T follicular helper cell (primary cell): ENCODE measurements at places on chromosomes 3 and 15.

DNA sequence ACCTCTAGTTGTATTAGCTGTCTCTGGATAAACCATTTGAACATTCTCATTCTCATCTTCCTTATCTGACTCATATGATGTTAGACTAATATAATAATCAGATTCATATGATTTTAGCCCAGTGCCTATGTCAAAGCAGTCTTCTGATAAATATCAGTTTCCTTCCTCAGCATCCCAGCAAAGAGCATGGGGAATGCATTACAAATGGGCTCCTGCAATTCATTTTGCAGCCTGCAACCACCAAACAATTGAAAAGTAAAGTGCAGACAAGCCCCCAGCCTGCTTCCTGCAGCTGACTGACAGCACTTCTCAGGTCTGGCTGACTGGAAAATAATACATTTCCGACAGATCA, 78.2 kb upstream of the STAC start:
- DNase-seq = no peak

GRCh38 chr3:23242106-23242505, 39.0 kb downstream of the UBE2E2 start:
- no peak for DNase-seq

DNA sequence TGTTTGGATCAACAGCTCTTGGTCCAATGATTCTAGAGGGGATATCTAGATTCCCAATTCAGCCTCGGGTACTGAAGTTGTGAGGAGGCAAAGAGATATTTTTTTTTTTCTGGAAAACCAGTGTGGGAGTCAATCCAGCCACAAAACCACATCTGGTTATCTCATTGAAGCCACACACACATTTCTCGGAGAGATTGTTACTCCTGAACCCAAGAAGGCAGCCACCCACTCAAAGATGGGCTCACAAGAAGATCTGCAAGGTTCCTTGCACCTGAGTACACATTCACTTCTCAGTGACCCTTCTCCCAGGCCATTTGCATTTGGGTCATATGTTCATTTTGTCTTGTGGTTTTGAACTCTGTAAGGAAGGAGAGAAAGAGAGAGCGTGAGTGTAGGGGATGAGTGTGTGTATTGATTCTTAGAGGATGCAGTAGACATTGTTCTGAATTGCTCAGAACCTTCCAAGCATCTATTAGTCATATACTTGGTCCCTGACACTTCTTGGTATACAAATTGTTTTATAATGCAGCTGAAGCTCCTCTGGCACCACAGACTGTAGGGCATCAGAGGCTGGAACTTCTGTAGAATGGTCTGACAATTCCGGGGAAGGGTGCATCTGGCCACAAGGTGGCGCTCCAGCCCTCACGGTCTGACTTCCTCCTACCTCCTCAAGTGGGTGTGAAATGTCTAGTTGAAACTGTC, 39.3 kb upstream of the TRA2B start:
- DNase-seq = peak; percentile 65

- no peak for DNase-seq
Observed at GRCh38 chr15:64247906-64248541, 85.2 kb upstream of the PPIB start.

DNA sequence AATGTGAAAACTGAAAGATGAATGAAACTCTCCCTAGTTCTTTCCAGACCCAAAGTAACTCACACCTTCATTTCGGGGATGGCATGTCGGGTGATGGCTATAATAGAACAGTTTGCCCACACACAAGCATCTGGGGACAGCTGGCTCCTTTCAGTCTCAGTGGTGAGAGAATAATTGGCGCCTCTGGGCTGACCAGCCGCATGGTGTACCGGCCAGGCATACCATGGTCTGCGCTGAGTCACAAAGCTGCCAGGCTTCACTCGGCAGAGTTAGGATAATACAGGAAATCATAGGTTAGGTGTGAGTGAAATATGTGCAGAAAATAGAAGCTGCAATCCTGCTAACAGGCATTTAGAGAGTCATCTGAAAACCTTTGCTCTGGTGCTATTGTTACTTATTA, 80.4 kb upstream of the IGF1R start:
- no peak for DNase-seq

GRCh38 chr3:61297821-61298220, 46.6 kb upstream of the FHIT start:
- DNase-seq = no peak

GRCh38 chr3:16720367-16720940, 115.2 kb upstream of the DAZL start:
- DNase-seq = no peak

DNA sequence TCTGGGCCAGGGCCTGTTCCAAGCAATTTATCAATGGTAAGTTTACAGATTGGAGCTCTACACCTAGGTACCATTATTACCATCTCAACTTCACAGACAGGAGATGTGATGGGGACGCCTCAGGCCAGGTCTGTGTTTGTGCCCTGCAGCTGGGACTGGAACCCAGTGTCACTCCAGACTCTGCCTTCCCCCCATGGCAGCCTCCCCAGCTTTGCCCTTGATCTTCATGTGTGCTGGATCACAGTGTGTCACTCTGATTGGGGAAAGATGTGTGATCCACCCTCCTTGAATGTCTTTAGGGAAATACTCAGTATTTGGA, 59.6 kb downstream of the MGLL start:
- no peak for DNase-seq

- DNase-seq = no peak
Observed at GRCh38 chr15:55226127-55226526, 29.4 kb upstream of the RSL24D1 start.

DNA sequence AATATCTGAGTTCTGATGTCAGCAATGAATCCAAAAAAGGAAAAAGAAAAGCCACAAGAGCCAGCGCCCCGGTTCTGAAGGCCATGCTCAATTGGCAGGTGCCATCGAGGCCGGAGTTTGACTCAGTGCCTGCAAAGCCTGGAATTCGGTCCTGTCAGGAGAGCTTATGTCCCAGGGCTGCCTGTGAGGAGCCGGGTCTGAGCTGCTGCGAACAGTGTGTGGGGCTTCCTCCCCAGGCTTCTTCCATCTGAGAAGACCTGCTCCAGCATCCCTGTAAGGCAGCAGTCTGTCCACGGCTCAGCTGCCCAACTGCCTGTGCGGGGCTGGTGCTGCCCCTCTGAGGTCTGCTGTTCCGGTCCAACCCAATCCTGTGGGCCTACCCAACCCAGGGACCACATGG, 46.1 kb downstream of the ROPN1B start:
- DNase-seq = no peak

GRCh38 chr3:15884132-15884531, 86.4 kb upstream of the ANKRD28 start:
- DNase-seq = no peak

GRCh38 chr3:81581966-81582599, 179.4 kb downstream of the GBE1 start:
- DNase-seq = no peak

DNA sequence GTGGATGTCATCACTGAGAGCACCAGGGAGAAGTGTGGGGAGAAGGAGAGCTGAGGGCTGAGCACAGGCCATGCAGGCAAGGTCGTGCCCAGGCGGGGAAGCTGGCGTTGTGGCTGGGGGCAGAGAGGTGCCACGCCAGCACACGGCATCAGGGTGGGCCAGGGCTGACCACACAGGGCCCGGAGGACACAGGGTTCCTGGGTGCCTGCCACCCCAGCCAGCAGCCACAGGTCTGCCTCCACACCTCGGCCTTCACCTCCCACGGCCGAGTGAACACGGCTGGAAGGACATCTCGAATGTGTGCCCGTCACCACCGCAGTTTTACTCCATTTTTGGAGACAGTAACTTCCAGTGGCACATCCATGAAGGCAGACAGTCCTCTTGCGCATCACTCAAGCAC, 77.1 kb downstream of the ATP10A start:
- no peak for DNase-seq

DNA sequence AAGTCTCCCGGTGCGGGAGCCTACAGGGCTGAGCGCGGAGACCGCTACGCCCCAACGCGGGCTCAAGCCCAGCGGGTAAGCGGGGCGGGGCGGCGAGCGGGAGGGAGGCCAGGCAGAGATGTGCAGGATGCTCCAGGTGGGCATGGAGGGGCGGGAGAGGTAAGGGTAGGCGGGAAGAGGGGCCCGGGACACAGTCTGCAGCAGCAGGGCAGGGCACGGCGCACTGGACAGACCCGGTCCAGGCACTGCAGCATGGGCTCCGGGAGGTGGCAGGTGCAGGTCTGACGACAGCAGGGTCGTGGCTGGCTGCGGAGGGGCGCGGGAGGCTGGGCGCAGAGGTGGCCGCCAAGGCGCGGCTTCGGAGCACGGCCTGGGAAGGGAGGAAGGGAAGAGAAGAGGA, 102.8 kb downstream of the GABRB3 start:
- DNase-seq = no peak

DNA sequence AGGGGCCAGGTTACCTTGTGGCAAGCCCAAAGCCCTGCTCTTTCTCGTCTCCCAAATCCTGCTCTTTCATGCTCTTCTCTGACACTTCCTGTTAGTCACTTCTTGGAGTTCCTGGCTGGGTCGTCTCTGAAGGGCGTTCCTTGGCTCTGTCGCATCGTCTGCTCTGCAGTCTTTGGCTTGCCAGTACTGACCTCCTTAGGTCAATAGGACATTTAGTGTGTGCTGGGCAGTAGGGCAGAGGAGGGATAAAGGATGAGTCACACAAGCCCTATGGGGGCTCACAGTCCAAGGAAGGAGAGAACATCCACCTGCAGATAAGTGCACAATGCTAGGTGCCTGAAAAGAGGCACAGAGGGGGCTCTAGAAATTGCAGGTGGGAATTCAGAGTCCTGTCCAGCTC, 87.5 kb downstream of the FAM43A start:
- no peak for DNase-seq

- no peak for DNase-seq
Observed at GRCh38 chr3:126578702-126579101, 20.0 kb upstream of the C3orf22 start.

DNA sequence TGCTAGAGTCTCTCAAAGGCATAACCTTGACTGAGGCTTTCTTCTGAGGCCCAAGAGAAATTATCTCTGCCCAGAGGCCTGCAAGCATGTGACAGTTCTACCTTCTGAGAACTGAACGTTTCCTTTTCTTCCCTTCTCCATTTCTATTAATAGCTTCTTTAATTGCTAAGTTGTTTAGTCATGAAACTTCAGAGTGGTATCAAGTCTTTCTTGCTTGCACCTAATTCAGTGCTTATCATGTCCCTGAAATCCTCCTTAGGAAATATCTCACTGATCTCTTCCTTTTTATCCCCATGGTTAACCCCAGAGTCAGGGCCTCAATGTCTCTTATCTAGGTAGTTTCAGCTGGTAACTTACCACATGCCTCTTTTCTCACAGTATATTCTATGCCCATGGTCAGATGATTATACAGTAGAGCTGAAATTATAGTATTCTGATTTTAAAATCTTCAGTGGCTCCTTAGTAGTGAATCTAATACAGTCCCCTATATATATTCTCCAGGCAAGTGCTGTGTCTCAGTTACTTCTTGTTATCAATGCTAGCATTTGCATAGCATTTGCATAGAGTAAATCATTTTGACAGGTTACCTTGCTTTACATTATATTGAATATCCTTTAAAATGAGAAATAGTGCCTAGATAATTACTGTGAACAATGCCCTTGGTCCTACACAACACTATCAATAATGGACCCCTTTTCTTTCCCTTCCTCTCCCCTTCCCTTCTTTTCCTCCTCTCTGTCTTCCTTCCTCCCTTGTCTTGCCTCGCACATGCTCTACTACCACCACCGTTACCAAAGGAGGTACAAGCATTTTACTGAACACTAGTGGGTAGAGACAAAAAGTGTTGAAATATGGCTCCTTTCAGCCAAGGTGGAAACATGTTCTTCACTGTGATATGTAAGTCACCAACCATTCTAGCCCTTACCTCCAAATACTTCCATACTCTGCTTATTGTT, 33.0 kb downstream of the KBTBD8 start:
- no peak for DNase-seq

DNA sequence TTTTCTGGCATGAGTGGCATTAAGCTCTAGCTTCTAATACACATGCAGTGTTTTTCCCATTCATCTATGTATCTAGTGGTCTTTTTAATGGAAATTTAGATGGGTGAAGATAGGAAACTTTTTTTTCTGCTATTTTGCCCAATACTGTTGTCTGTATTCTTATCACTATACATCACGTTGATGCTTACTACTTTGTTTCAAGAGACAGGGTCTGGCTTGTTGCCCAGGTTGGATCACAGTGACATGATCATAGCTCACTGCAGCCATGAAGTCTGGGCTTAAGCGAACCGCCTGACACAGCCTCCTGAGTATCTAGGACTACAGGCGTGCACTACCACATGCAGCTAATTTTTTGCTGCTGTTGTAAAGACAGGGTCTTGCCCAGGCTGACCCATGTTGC, 84.6 kb downstream of the PEAK1 start:
- no peak for DNase-seq

DNA sequence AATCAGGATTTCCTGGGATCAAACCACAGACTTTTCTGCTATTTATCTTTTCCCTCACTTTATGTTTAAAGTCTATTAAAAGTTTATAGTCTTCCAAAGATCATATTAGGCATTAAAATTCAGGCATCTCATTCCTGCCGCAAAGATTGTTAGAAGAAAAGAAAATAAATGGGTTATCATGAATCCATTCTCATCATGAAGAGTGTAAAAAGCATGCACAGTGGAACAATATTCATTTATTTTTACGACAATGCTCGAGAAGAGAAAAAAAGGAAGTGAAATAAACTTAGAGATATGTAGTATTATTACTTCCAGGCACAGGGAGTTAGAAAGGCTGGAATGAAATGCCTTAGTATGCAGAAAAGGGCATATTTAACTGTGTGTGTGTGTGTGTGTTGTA, 213.7 kb upstream of the PLSCR5 start:
- no peak for DNase-seq

GRCh38 chr3:176041812-176042211, 1155.5 kb downstream of the TBL1XR1 start:
- no peak for DNase-seq

- DNase-seq = no peak
Observed at GRCh38 chr3:157823050-157823449, 283.2 kb downstream of the SHOX2 start.

- DNase-seq = no peak
Observed at GRCh38 chr3:189204167-189204866, 32.5 kb downstream of the TPRG1 start.

GRCh38 chr15:69595009-69595791, 142.6 kb downstream of the RPLP1 start:
- DNase-seq = no peak

- DNase-seq = no peak
Observed at GRCh38 chr3:184574515-184575417, 13.2 kb downstream of the EPHB3 start.

- no peak for DNase-seq
Observed at GRCh38 chr3:25785826-25786225, 2.6 kb upstream of the NGLY1 start.

GRCh38 chr15:42343596-42344232, 15.6 kb upstream of the CAPN3 start:
- no peak for DNase-seq

DNA sequence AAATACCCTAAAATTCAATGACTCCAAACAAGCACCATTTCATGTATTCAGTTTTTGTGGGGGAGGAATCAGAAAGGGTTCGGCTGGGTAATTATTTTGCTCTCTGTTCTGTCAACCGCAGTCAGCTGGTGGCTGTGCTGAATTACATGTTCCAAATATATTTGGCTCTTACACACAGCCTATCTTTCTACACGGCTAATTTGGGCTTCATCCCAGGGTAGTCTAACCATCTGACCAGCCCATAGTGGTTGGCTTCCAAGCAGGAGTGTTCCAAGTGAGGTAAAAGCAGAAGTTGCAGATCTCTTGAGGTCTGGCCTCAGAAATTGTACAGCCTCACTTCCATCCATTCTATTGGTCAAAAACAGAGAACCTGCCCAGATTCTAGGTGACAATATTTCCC, 760.8 kb upstream of the SEMA6D start:
- DNase-seq = no peak

GRCh38 chr3:137165117-137165806, 207.5 kb downstream of the IL20RB start:
- DNase-seq = no peak
